ENCODE measurements at places on chromosomes 6 and 20. TPM values are rescaled to one million over a fixed set of nuclear protein-coding genes. Genes with fewer than 3 reads are reported as not detected.
A peak's percentile ranks its signal among the peaks of the same experiment; 100 is the strongest.

SMLR1 gene
- not detected for total RNA-seq

DNA sequence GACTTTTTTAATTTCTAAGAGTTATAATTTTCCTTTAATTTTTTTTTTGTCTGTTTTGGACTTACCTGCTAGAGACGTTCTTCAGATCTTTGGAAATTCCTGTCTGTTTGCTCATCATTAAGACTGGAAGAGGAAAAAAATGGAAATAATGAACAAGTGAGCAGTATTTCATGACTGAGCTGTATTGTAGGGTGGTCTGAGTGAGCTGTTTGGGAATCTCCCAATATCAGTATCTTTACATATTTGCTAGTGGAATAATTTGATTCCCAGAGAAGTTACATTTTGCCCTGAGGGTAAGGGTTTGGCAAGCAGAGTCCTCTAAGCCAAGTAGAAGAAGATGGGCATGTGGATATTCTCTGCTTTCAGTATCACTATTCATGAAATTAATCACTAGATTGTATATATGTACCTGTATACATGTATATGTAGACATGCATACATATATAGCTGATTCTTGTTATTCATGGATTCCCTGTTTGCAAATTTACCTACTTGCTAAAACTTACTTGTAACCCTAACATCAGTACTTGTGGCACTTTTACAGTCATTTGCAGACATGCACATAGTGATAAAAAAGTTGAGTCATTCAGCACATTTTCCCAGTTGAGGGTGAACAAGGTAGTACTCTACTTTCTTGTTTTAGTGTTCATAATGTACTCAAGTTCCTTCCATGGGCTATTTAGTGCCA, 13.5 kb downstream of the ZC2HC1B start:
- DNase-seq: peak; percentile 28

DNA sequence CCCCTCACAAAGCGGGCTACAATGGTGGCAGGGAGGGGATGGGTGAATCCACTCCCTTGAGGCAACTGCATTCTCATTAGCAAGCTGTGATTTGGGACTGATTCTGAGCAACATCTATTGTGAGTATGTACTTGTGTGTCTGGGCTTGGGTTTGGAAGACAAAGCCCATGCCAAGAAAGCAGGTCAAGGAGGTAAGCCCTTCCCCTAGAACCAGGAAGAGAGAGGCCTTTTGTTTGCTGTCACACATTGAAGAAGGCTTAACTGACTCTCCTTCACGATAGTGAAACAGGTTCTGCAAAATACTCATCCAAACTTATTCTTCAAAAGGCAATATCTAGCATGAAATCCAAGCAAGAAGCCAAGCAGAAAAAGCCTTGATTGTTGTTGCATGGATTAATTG, 403.1 kb upstream of the ID4 start:
- no peak for DNase-seq

- peak; percentile 49 for DNase-seq
Measured at GRCh38 chr6:21438986-21439352, 154.6 kb upstream of the SOX4 start.

- no peak for DNase-seq
Measured at GRCh38 chr6:44102527-44102926, 24.7 kb downstream of the MRPL14 start.

DNA sequence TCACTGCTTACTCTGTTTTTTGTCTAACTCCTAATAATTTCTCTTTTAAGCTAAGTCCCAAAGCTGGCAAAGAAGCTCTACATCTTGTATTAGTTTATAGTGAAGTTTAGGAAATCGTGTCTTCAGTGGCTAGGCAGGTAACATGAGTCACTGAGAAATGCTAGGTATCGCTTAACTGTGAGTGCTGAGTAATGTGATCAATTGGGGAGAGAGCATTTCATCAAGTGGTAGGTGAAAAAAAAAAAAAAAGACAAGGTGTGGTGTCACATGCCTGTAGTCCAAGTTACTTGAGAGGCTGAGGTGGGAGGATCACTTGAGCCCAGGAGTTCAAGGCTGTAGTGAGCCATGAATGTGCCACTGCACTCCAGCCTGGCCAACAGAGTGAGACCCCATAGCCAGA, 125.3 kb downstream of the FAM83B start:
- no peak for DNase-seq

GRCh38 chr6:116027801-116028200, 32.9 kb downstream of the FRK start:
- no peak for DNase-seq

GRCh38 chr6:150030611-150031010, 5.3 kb upstream of the RAET1L start:
- DNase-seq: no peak

DNA sequence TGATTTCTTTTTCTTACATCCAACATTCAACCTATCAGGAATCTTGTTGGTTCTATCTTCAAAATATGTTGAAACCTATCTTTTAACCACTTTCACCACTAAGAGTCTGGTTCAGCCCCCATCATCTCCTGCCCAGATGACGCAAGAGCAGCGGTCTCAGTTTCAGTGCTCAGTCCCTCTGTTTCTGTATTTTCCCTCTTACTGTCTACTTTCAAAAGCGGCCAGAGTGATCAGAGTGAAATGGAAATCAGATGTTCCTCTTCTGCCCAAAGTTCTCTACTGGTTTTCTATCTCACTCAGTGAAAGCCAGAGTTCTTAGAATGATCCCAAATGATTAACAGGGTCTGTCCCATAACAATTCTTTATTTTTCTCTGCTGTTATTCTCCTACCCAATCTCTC, 147.9 kb upstream of the PDE7B start:
- DNase-seq: no peak

GRCh38 chr6:134303891-134304290, 14.0 kb downstream of the SGK1 start:
- DNase-seq: no peak

GRCh38 chr6:167750956-167751358, 75.8 kb upstream of the AFDN start:
- DNase-seq: no peak

DNA sequence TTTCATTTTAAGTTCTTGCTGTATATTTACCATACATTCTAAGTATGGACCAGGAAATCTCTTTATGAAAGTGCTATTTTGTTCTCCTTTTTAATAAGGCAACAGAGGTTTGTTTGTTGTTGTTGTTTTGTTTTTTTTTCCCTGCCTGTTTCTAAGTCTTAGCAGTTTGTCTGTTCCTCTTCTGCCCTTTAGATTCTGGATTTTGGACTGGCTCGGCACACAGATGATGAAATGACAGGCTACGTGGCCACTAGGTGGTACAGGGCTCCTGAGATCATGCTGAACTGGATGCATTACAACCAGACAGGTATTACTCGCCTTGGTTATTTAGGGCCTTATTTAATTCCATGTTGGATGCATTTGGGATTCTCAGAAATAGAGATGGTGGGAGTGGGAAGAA, 48.0 kb downstream of the MAPK14 start:
- DNase-seq: no peak

- DNase-seq: no peak
Measured at GRCh38 chr6:164453835-164454234, 855.6 kb downstream of the C6orf118 start.

C20orf141 gene
- total RNA-seq: not detected

DST gene
- 136 TPM for total RNA-seq

- DNase-seq: no peak
Measured at GRCh38 chr6:6968731-6969552, 138.8 kb upstream of the RREB1 start.

MLIP gene
- total RNA-seq: not detected

DNA sequence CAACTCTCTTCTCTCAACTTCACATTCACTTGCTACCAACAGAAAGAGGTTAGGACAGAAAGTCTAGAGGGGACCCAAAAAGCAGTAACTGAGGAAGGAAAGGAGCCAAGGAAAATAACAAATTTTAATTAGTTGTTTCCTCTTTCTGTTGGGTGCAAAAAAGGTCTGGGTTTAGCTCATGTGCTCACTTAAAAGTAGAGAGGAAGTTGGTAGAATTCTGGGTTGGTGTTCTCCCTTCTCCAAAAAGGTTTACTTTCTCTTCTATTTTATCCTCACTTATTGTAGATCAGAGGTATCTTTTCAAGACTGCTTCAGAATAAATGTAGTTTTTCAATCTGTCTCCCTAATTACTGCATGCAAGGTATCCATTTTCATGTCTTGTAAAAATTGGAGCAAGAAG, 42.8 kb downstream of the MAP3K7 start:
- no peak for DNase-seq

Data from M059J (cell line).